ENCODE measurements at places on chromosomes 1 and 21. TPM values are rescaled to one million over a fixed set of nuclear protein-coding genes. Genes with fewer than 3 reads are reported as not detected.

NBPF6 gene
- polyA plus RNA-seq = not detected

RAB42 gene
- 5.5 TPM for polyA plus RNA-seq

IL19 gene
- polyA plus RNA-seq = not detected

STMN1 gene
- 72.8 TPM for polyA plus RNA-seq

FMO2 gene
- not detected for polyA plus RNA-seq

SELE gene
- polyA plus RNA-seq = 0.10 TPM

HSD17B7 gene
- polyA plus RNA-seq = 12.0 TPM

LRRC39 gene
- polyA plus RNA-seq = 1.6 TPM

TMEM200B gene
- 1.5 TPM for polyA plus RNA-seq

PTPRC gene
- 0.11 TPM for polyA plus RNA-seq

ABCA4 gene
- polyA plus RNA-seq = 0.06 TPM

MAN1C1 gene
- 0.26 TPM for polyA plus RNA-seq

RABIF gene
- polyA plus RNA-seq = 10.7 TPM

TDRD5 gene
- not detected for polyA plus RNA-seq

PROX1 gene
- 0.45 TPM for polyA plus RNA-seq

REG4 gene
- not detected for polyA plus RNA-seq

NUDT17 gene
- 8.1 TPM for polyA plus RNA-seq

KMO gene
- not detected for polyA plus RNA-seq

IARS2 gene
- 25.7 TPM for polyA plus RNA-seq

Data from SK-N-SH (cell line).